ENCODE measurements at places on chromosomes 3 and 15.

DNA sequence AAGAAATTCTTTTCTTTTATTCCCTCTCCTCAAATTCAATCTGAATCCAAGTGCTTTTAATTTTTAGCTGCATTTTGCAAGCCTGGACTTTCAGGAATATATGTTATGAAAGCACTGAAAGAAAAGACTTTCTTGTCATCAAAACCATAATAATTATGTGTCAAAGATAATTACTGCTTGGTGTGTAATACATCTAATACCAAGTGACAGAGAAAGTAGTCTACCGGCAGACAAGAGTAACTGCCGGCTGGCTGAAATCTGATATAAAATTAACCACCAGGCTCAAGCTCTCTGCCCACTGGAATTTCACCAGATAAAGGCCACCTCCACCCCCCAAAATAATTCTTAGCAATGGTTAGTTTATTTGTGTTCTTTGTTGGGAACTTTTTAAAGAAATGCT is 220.9 kb upstream of the CDIN1 start:
- DNase-seq: no peak

DNA sequence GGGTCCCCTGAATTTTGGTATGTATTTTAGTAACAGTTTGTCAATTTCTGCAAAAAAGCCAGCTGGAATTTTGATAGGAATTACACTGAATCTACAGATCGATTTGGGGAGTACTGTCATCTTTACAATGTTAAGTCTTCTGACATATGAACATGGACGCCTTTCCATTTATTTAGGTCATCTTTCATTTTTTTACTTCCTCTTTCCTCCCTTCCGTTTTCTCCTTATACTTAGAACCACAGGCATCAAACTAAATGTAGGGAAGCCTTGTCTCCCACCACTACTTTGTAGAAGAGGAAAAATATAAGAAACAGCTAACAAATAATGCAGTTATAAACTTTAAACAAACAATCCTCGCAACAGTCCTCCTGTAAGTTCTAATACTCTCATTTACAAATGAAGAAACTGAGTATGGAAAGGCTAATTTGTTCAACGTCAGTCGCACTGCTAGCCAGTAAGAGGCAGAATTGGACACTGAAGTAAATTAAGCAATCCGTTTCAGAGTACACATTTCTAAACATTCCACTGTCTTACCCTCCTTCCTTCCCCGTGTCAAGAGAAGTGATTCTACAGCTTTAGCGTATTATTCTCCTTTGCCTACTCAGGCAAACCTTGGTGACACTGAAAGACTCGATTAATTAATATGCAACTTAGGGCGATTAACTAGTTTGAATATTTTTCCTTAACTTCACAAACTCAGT is 25.6 kb downstream of the RHOA start:
- DNase-seq: no peak

- DNase-seq: no peak
These were observed 10.7 kb upstream of the ABTB1 start for GRCh38 chr3:127662001-127662469.

GRCh38 chr15:90660195-90660998 is 56.7 kb upstream of the BLM start:
- DNase-seq: peak; percentile 86

DNA sequence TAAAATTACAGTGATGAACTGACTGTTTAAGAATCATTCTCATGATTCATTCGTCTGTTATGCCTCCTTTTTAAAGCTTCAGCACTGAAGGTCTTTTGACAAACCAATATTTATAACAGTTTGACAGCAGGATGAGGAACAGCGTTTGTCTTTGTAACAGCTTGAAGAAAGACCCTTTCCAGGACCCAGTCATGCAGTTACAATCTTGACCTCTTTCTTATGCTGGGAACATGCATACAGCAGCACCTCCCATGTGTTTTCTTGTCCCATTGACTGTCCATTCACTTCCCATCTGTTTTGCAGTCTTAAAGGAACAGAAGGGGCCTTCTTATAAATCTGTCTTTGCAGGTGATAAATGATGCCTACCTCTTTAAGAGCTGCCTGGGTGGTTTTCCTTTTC is 87.2 kb downstream of the OPA1 start:
- no peak for DNase-seq

DNA sequence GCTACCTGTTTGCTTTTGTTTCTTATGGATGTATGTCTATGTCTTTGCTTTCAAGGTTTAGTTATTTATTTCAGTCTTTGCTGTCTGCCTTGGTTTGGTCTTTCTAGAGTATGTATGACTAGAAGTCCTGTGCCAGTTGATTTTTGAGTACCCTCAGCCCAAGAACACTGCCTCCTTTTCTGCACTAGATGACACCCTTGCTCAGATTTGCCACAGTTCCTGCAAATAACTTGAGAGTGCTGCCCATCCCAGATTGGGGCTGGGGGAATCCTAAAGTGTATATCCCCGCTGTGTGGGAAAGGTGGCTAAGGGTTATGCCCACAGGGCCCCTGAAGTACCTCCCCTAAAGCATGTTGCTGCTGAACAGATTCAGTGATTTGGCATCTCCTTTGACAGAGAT is 32.0 kb downstream of the NLGN1 start:
- no peak for DNase-seq

GRCh38 chr3:57646723-57647122 is 46.2 kb downstream of the DENND6A start:
- DNase-seq: no peak

GRCh38 chr3:129007792-129008191 is 6.7 kb downstream of the EFCC1 start:
- no peak for DNase-seq

DNA sequence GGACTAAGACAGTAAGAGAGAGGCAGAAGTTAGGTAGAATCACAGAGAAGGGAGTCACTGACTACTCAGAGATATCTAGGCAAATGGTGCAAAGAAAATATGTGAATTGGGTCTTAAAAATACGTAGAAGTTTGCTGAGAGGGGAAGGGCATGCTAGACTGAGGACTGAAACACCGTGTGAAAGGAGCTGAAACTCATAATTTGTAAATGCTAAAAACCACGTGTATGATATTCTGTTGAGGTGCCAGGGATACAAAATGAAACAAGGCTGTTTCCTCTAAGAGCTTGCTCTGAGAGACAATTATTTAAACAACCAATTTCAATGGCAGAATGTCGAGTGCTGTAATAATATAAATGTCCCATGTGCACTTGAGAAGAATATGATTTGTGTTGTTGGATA is 47.2 kb downstream of the NCK1 start:
- DNase-seq: no peak

- DNase-seq: no peak
These were observed 257.2 kb upstream of the TPRG1 start for GRCh38 chr3:188914552-188914951.
